ENCODE measurements at places on chromosomes 2 and 18. TPM values are rescaled to one million over a fixed set of nuclear protein-coding genes. Genes with fewer than 3 reads are reported as not detected.

CNDP1 gene
- not detected for total RNA-seq

DNA sequence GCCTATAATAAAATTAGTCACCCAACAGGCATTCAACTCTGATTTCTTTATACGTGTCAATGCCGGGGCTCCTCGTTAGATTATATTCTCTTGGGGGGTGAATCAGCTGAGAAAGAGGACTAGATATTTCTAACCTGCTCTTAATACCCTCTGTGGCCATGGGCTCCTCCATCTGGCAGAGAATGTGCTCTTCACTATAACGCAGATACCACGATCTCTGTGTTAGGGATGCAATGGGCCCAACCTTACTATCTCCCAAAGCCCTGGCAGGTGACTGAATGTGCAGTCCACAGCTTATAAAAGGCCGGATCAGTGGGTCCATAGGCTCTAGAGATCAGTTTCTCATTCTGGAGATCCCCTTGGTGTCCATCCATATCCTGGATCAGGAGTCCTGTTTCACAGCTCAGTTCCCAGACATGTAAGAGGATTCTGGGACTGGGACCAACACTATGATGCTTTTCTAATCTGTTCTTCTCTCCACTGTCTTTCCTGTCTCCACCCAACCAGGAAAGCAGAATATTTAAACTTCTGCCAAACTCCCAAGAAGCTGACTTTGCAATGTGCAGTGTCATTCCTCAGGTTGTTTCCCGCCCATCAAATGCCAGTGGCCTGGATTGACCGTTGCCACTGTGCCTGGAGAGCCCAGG, 71.4 kb upstream of the CELF4 start:
- no peak for DNase-seq

- DNase-seq: peak; percentile 25
These were observed 28.5 kb downstream of the HRH4 start for GRCh38 chr18:24488824-24489493.

GRCh38 chr2:25053041-25053440, 11.2 kb downstream of the EFR3B start:
- no peak for DNase-seq

DNA sequence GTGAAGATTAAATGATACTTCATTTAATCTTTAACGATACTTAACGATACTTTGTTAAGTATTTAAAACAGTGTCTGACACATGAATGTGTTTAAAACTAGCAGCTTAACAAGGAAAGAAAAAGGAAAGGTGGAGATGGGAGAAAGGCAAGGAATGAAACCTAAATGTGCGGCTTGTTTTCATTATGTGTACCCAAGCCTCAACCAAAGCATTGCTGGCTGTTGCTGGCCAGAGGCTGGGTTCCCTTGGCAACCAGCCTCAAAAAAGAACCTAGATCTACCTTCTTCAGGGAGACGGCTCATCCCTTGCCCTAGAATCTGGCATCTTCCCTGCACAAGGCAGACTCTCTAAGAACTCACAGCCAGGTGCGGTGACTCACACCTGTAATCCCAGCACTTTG, 13.8 kb upstream of the PCBP1 start:
- DNase-seq: no peak

LOXHD1 gene
- under 0.01 TPM for total RNA-seq

MC5R gene
- not detected for total RNA-seq

GCG gene
- not detected for total RNA-seq

- DNase-seq: no peak
These were observed 65.0 kb downstream of the SEMA4F start for GRCh38 chr2:74719066-74719465.

DNA sequence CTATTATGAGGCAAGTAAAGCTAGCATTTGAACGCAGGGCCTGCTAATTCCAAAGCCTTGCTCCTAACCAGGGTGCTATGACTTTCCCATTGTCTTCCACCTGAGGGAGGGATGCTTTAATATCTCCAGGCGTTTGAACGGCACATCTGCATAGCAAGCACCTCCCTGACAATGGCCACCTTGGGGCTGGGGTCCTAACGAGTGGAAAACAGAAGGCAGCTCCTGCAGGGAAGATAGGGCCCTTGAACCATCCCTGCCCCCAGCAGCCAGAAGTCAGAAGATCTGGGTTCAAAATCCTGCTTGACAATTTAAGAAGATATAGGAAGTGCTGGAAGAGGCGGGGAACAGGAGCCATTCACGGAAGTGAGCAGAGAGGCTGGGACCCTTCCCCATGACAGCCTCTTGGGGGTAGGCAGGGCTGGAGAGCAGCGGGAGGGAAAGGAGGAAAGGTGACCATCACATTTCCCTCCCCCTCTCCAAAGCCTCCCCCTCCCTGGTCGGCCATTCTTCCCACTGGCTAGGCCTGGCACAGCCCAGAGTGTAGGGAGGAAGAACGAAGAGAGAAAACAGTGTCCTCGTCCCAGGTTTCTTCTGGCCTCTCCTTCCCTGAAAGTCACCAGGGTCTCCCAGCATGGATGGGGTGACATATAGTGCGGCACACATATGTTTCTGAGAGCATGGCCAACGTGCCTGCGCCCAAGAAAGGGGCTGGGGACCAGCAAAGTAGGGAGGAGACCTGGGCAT, 73.5 kb downstream of the EMX1 start:
- no peak for DNase-seq

- peak; percentile 72 for DNase-seq
These were observed 4.0 kb upstream of the RNF152 start for GRCh38 chr18:61896757-61897156.

- DNase-seq: no peak
These were observed 128.2 kb upstream of the HAAO start for GRCh38 chr2:42920446-42921146.

MOGAT1 gene
- not detected for total RNA-seq

- no peak for DNase-seq
These were observed 554 bp downstream of the PFN4 start for GRCh38 chr2:24122366-24123194.

DNA sequence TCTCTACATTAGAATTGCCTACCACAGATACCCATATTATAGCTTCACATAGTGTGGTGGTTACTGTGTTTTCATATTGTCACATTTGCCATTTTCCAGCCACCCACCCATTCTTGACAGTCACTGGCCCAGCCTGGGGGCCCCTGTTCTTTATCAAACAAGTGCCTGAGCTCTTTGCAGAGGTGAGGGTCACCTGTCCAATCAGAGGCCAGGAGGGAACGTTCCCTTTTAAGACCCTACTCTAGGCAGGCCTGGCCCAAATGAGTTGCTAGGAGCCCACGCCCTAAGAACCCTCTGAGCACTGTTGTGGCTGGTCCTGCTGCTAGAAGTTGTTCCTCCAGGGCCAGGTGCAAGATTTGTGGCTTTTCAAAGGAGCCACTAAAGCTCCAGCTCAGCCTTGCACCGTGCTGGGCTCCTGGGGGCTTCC, 5.2 kb downstream of the IL37 start:
- DNase-seq: no peak

- no peak for DNase-seq
These were observed 73.6 kb upstream of the ZNF804A start for GRCh38 chr2:184524551-184525382.

EMILIN2 gene
- 1.3 TPM for total RNA-seq

- DNase-seq: no peak
These were observed 1552.9 kb upstream of the SLC39A10 start for GRCh38 chr2:194103941-194104659.

CXCR2 gene
- total RNA-seq: not detected

DNA sequence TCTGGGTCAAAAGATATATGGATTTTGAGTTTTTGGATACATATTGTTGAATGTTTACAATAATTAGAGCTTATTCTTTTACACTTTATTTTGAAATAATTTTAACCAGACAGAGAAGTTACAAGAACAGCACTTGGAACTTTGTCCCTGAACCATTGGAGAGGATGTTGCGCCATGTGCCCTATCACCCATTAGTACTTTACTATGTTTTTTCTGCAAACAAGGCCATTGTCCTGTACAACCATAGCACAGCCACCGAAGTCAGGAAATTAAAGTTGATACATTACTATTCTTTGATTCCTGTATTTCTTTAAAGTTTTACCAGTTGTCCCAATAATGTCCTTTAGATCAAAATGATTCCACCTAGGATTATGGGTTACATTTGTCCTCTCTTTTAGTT, 188.8 kb downstream of the ACKR3 start:
- DNase-seq: peak; percentile 57

Data from dermis microvascular lymphatic vessel endothelial cell (primary cell).